ENCODE measurements at places on chromosomes 3 and 15.

DNA sequence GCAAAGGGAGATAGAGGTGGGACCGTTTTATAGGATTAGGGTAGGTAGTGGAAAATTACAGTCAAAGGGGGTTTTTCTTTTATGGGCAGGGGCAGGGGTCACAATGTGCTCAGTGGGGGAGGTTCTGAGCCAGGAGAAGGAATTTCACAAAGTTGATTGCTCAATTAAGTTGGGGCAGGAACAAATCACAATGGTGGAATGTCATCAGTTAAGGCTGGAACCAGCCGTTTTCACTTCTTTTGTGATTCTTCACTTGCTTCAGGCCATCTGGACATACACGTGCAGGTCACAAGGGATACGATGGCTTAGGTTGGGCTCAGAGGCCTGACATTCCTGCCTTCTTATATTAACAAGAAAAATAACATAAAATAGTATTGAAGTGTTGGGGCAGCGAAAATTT, 453.8 kb downstream of the VGLL3 start:
- DNase-seq, result no peak

GRCh38 chr3:5799398-5799797, 611.9 kb downstream of the EDEM1 start:
- DNase-seq, result no peak

GRCh38 chr3:14793858-14794234, 24.9 kb upstream of the FGD5 start:
- no peak for DNase-seq

- no peak for DNase-seq
These were observed 901 bp upstream of the CLN6 start for GRCh38 chr15:68230157-68231100.

- no peak for DNase-seq
These were observed 338.0 kb upstream of the KCNH8 start for GRCh38 chr3:18810306-18810661.

GRCh38 chr3:30934208-30934550, 39.7 kb upstream of the GADL1 start:
- no peak for DNase-seq

- DNase-seq, result no peak
These were observed 65.7 kb downstream of the SLC12A8 start for GRCh38 chr3:125146626-125147490.

GRCh38 chr15:50653156-50653743, 33.3 kb downstream of the TRPM7 start:
- no peak for DNase-seq

GRCh38 chr3:112038863-112039262, 4.3 kb downstream of the TMPRSS7 start:
- DNase-seq, result no peak

DNA sequence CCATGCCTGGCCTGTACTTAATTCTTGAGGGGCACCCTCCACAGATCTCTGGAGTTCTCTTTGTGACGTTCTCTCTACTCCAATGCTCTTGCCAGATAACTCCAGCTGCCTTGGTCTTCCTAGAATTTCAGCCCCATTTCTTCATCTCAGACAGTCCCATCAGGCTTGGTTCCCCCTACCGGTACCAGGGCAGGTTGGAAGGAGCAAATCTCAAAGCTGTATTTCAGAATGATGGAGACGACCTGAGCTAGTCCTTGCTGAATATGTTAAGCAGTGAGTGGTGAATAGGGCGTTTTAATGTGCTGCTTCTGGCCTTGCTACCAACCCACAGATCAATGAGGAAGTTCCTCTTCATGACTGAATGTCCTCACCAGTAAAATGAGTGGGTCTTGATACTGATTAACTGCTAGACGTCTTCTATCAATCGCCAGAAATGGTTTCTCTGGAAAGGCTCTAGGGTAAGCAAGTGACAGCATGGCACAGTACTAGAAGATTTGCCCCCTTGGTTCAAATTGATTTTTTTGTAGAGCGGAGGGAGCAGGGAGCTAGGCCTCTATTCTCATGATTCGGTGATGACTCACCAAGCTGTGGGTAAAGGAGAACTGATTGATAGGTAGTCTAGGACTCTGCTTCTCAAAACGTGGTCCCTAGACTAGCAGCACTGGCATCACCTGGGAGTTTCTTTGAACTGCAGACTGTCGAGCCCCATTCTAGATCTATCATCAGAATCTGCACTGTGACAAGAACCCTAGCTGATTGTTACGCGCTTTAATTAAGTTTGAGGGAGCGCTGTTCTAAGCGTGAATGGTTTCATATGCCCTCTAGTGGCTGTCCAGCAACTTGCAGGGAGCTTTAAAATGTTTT, 67.8 kb downstream of the UBP1 start:
- DNase-seq, result peak; percentile 12

DNA sequence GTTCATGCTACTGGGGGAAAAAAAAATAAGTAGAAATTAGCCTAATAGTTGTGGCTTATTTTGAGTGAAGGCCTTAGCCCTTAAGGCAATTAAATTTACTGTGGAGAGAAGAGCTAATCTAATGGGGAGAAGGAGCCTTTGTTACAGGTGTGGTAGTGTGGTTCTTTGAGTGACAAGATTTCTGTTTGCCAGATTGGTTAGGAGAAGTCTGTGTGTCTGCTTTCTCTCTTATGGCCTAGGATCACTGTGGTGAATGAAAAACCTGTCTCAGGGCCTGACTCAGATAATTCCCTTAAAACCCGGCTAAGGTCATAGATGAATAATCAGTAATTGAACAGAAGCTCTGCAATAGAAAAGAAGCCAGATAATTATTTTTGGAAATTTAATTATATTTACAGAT, 27.0 kb downstream of the OPA1 start:
- no peak for DNase-seq

DNA sequence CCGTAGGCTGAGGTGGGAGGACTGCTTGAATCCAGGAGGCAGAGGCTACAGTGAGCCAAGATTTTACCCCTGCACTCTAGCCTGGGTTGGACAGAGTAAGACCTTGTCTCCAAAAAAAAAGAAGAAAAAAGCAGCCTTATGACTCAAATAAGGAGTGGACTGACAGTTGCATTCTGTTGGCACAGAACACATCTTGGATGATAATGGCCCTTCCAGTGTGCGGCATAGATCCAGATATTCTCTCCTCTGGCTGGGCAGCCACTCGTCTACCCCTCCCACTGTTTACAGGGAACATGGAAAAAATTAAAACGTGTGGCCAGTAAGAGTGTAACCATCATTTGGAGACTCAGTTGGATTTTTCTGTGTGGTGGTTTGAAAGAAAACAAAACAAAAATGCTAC, 118.6 kb upstream of the RNF7 start:
- DNase-seq, result no peak

- DNase-seq, result peak; percentile 95
These were observed 192.5 kb upstream of the TPRG1 start for GRCh38 chr3:188979248-188979647.

DNA sequence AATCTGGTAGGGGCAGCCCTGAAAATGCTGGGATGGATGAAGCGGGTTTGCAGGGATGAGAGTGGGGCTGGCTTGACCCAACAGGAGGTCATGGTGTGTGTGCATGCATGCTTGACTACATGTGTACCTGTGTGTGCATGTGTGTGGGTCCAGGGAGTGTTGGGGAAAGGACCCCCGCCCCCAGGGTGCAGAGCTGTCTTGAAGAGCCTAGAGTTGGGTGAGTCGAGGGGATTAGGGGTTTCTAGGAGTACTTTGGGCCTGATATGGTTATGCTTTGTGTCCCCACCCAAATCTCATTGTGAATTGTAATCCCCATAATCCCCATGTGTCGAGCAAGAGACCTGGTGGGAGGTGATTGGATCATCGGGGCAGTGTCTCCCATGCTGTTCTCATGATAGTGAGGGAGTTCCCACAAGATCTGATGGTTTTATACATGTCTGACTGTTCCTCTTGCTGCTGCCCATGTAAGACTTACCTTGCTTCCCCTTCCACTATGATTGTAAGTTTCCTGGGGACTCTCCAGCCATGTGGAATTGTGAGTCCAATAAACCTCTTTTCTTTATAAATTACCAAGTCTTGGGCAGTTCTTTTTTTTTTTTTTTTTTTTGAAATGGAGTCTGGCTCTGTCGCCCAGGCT, 5.2 kb upstream of the LCTL start:
- no peak for DNase-seq

GRCh38 chr15:34782901-34783300, 12.4 kb downstream of the ACTC1 start:
- DNase-seq, result no peak

GRCh38 chr3:30193625-30194044, 412.8 kb upstream of the TGFBR2 start:
- DNase-seq, result peak; percentile 20

- DNase-seq, result no peak
These were observed 49.6 kb upstream of the AADACL2 start for GRCh38 chr3:151684094-151684493.

DNA sequence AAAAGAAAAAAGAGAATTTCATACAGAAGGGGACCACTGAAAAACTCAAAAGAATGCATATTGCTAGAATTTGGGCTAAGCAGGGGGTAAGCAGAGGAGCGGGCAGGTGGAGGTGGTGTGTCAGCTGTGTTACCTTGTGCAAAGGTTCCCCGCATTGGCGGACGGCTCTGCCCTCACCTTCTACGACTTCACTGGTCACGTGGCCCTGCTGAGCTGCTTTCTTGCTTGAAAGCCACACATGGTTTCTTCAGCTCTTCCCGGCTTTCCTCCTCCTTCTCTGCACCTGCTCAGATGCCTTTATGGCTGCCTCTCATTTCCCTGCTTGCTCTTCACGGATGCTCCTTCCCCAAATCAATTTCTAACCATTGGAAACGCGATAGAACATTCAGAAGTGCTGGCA, 30.5 kb downstream of the FAH start:
- DNase-seq, result no peak

GRCh38 chr3:151395806-151396205, 11.3 kb upstream of the P2RY12 start:
- no peak for DNase-seq

- DNase-seq, result no peak
These were observed 53.8 kb upstream of the TPM1 start for GRCh38 chr15:62988701-62989100.

GRCh38 chr15:85048430-85048829, 66.8 kb downstream of the PDE8A start:
- DNase-seq, result no peak

DNA sequence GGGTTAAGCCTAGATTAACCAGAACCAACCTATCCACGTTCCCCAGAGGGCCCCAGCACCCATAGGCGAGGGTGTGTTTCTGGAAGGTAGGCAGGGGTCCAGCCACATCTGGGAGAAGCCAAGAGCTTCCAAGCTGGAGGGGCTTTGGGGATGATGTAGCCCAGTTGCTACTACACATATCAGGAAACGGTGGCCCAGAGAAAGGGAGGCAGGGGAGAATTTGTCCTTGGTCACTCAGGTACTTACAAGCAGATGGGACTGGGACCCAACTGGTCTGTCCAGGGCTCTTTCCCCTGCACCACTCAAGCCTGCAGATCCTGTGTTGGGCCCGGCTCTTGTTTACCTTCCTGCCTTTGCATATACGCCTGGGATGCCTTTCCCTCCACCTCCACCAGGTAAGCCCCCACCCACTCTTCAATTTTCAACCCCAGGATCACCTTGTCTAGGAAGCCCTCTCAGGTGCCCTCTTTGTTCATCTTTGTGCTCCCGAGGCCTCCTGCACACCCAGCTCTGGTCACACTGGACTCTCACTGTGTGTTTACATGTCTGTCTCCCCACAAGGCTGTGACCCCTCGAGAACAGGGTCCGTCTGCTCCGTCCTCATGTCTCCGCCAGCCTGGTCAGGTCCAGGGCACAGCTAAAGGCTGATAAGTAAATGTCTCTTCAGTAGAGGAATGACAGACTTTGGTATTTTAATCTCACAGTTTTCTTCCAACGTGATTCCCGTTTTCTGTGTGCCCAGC, 204.4 kb upstream of the LINGO1 start:
- DNase-seq, result no peak

DNA sequence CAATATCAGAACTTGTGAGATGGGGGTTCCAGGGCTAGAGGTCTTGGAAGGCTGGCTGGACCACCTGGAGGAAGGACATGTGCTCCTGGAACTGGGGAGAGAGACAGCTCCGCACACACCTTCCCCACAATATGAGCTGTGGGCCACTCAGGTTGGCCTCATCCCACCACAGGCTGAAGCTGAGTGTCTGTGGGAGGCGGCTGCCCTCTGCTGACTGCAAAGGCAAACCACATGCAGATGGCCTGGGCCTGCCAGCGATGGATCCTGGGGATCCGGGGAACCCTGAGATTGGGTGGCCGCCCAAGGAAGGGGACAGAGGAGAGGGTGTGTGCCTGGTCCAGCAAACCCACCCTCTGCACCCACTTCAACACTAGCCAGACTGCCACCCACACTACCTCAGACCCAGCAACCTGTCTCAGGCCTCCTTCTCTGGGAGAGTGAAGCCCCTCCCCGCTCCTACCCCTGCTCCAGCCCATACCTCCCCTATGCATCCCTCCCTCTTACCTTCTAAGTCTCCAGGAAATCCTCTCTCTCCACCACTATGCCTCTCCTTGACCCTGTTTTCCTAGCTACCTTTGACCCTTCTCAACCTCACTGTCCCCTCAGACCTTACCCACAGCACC, 44.8 kb downstream of the CYP11A1 start:
- DNase-seq, result peak; percentile 38

DNA sequence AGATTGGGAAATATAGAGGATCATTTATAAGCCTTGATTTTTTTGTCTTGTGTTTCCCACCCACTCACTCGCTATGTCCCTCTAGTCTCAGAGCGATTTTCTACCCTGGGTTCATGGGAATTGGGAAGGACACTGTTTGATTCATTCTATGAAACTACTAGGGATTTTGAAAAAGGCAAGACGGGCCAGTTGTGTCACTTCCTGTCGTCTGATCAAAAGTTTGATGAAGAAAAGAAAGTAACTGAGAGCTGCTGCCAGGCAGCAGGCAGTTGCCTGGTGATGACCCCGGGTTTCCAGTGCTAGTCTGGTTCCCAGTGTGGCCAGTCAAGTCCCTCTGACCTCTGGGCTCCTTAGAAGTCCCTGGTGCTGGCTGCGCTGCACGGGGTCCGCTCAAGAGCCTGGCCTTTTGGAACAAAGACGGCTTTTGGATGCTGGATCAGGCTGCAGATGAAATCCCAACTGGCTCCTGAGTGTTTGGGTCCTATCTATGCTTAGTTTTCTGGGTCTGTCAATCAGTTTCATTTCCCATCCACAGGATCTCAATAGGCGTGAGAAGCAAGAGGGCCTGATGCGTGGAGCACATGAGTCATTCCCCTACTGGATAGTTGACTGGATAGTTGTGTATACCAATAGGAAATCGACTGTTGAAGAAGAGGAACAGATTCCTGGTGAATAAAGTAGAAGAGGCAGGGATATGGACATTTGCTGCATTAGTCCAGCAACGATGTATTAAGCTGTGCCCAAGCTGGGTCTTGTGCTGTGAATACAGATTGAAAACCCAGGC, 89.7 kb downstream of the EEFSEC start:
- DNase-seq, result no peak

- DNase-seq, result no peak
These were observed 46.5 kb downstream of the ADPGK start for GRCh38 chr15:72737061-72737460.

DNA sequence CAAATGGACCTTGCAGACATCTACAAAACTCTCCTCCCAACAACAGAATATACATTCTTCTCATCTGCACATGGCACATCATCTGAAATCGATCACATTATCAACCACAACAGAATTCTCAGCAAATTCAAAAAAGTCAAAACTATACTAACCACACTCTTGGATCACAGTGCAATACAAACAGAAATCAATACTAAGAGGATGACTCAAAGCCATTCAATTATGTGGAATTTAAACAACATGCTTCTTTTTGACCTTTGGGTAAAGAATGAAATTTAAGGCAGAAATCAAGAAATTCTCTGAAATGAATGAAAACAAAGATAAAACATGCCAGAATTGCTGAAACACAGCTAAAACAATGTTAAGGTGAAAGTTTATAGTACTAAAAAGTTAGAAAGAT, 358.1 kb downstream of the NSUN3 start:
- DNase-seq, result no peak

GRCh38 chr3:100402891-100403290, 1.6 kb downstream of the LNP1 start:
- no peak for DNase-seq
